ENCODE measurements at places on chromosomes 7 and 10.

DNA sequence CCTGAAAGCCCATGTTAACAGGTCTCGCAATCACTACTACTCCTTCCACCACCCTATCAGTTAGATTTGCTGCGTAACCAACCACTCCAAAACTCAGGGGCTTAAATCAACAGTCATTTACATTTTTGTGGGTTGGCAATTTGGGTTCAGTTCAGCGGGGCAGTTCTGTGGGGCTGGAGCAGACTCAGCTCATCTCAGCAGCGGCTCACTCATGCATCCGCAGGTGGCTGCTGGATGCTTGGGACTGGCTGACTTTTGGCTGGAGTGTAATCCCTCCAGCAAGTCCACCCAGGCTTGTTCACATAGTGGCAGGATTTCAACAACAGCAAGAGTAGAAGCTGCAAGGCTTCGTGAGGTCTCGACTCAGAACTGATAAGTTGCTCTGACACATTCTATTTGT, 79.2 kb downstream of the NEUROD6 start:
- DNase-seq: no peak

- no peak for DNase-seq
Observed at GRCh38 chr7:50664461-50664922, 99.3 kb upstream of the DDC start.

DNA sequence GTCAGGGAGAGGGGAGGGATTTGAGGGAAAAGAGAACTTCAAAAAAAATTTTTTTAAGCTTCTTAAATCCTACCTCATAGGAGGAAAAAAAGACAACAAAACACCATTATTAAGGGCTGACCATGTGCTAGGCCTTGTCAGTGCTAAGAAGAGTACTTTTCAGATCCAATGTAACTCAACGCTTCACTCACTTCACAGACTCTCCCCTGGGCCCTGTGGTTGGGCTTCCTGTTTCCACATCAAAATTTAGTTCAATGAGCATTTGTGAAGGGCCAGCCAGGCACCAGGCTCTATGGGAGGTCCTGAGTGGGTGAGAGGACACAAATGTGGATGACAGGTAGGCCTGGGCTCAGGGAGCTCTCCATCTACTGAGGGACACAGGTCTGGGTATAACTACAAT, 249.8 kb downstream of the PTEN start:
- no peak for DNase-seq

DNA sequence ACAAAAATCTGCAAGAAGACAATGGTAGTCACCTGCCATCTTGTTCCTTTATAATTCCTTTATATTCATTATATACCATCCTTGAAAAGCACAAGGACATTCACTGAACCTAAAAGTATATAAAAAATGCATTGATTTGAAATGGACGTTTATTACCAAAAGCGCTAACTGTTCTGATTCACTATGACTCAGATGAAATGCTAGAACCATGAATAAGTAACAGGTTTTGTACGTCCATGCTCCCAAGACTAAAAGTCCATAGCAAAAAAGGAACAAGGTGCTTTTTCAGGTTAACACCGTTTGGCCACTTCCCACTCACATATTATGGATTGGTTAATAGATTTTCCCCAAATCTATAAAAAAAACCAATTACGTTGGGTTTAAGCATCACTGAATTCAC, 109.4 kb downstream of the PPP1R17 start:
- DNase-seq: no peak

GRCh38 chr7:18698258-18698734, 202.7 kb downstream of the HDAC9 start:
- DNase-seq: no peak

DNA sequence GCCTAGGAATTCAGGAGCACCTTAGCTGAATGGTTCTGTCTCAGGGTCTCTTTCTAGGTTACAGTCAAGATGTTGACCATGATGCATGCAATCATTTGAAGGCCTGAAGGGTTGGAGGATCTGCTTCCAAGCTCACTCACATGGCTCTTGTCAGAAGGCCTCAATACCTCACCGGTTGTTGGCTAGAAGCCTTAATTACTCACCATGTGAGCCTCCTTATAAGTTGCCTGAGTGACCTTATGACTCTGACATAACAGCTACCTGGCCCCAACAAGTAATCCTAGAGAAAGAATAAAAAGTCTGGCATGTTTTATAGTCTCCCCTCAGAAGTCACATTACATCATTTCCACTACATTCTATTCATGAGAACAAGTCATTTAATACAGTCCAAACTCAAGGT, 3.4 kb upstream of the C1GALT1 start:
- DNase-seq: no peak
